ENCODE measurements at places on chromosomes 5 and 9.

GRCh38 chr5:126438267-126438666 is 15.1 kb downstream of the GRAMD2B start:
- DNase-seq = no peak

GRCh38 chr5:31754741-31755675 is 116.1 kb downstream of the PDZD2 start:
- DNase-seq = no peak

DNA sequence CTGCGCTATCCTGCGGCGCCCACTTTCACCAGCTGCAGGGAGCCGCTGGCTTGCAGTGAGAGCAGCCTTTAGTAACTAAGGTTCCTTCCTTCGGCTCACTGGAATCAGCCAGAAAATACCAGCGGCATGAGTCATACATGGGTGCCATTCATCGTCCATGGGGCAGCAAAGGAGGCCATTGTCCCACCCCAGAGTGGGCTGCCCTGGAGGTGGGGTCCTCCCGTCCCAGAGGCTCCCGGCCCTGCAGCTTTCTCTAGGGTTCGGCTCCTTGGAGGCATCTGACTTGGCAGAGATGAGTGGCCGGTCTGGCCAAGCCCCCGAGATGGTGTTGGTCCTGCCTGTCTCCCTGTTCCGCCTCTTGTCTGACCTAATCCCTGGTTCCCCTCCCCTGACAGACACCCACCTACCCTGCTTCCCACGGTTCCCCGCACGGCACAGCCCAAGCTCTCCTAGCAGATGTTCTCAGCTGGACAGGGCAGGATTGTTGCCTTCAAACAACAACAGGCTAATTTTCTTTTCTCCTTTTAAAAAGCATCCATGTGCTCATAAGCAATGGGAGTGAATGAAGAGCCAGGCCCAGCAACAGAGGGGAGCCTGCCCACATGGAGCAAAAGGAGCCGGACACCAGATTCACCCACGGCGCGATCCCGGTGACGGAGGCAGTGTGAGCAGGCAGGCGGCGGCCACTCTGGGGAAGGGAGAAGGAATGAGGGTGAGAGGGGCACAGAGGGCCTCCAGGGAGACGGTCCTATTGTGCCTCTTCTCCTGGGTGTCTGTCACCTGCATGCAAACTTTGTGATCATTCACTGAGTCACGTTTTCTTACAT is 97.0 kb upstream of the COL5A1 start:
- no peak for DNase-seq

DNA sequence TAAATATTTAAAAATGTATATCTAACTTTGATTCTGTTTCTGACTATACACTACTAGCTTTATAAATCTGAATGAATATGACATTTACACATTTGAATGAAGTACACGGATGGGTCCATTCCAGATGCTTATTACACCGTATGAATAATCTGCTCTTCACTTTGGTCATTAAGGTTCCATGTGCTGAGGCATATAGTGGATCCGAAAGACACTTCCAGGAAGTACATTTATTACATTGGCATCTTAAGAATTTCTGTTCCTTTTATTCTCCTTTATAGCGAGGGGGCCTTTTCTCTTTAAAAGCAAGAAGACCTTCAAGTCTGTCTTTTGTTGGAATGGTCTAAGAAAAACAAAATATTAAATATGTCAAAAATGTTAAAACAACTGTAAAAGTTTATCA is 147.6 kb downstream of the AUH start:
- no peak for DNase-seq

GRCh38 chr5:61767231-61768080 is 435.4 kb downstream of the ZSWIM6 start:
- no peak for DNase-seq

GRCh38 chr9:89363921-89364665 is 45.8 kb downstream of the SECISBP2 start:
- DNase-seq = no peak

DNA sequence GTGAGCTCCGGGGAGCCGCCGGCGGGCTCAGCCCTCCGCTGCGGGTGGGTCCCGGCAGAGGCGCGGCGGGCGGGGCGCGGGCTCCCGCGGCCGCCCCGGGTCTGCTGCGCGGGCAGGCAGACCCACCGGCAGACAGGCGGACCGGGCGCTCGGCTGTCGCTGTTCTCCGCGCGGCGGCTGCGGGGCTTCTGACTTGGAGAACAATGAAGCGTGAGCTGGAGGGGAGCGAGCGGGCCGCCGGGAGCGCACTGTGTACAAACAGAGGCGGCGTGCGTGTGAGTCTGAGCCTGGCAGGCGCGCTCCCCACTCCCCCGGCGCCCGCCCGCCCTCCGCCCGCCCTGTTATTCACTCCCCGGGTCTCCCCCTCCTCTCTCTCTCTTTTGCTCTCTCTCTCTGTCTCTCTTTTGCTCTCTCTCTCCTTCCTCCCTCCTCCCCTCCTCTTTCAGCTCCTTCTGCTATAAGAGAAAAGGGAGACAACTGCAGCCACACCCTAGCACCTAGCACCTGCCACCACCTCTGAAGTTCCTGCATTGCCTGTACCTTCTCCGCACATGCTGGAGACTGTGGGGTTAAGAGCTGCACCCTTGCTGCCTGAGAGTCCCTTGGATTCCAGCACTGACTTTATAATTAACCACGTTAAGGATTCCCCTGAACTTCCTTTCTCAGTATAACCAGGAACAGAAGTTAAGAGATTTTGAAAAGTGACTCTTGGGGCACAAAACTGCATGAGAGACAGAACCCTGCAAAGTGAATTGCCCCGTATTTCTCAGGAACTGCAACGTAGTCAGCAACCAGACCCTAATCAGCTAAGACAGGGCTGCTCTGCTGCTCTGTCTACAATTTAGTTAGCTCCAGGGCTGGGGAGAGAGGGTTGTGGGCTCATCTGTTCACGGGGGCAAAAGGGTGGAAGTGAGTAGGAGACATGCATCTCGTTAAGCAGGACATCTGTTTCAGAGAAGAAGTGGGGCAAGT is at the start of gene EDIL3:
TSS of gene EDIL3 (minus strand) at position 277 of the 972 bp plus-strand sequence. CDS start 506 bp downstream, outside the sequence.
- no peak for DNase-seq

- DNase-seq = no peak
These were observed 171.8 kb downstream of the FSTL4 start for GRCh38 chr5:133440467-133441115.

DNA sequence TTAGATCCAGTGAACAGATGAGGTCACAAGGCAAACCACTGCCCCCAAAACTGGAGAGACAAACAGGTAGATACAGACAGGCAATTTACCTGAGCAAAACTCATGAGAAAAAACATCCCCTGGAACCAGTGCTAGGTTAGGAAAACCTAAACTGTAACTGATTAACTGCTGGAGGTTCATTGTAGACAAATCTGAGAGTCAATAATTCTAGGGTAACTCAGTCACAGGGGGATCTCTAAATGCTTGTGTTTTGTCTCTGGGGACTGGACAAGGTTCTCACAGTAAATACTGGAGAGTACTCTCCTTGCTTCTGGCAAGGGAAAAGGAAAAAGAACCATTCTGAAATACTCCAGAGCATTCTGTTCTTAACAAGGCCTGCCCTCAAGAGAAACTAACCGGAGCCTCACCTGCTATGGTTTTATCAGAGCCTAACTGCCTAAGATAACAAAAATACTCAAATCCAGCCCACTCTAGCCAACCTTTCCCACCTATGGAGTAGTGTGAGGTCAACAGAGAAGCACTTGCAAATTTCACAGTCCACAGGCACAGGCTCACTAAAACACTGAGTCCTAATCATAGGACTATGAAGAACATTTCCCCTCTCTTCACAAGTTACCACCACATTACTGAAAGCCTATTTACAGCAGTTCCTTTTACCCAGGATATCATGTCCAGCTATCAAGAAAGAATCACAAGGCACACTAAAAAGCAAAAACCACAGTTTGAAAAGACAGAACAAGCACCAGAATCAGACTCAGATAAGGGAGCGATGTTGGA is 139.9 kb upstream of the ACOT12 start:
- DNase-seq = no peak
